ENCODE measurements at places on chromosomes 13 and 19.

GRCh38 chr19:47529018-47529742 lies 14.3 kb upstream of the NAPA start:
- no peak for DNase-seq

GRCh38 chr19:45037393-45038169 lies 1.3 kb upstream of the CLASRP start:
- no peak for DNase-seq

DNA sequence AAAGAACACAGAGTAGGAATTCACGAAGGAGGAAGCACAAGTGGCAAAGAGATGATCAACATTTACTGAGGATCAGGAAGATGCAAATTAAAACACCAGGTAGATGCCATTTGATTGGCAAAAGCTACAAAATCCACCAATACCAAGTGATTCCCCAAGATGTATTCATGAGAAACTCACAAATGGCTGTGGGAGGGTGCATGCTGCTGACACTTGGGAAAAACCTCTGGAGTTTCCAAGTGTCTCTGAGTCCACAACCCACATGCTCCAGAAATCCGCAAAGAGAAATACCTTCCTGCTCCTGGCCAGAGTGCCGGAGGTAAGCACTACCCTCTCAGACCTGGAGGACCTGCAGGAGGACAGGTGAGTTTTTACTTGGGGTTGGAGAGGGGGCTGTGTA lies 35.7 kb downstream of the ARRDC2 start:
- no peak for DNase-seq

DNA sequence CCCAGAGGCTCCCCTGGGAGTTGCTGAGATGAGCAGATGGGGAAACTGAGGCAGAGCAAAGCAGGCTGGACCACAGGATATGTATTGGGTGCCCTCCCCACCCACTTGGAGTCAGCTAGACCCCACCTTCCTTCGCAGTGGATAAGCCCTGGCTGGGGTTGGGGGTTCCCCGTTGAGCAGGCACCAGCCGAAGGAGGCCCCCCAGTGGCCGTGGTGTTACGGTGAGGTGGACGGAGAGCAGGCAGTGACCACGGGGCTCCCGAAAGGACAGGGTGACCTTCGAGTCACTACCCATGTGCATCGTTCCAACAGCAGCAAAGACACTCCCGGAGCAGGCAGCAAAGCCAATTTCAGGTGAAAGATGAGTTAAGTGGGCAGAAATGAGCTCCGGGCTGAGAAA lies 62.4 kb upstream of the ADGRE5 start:
- DNase-seq: no peak

DNA sequence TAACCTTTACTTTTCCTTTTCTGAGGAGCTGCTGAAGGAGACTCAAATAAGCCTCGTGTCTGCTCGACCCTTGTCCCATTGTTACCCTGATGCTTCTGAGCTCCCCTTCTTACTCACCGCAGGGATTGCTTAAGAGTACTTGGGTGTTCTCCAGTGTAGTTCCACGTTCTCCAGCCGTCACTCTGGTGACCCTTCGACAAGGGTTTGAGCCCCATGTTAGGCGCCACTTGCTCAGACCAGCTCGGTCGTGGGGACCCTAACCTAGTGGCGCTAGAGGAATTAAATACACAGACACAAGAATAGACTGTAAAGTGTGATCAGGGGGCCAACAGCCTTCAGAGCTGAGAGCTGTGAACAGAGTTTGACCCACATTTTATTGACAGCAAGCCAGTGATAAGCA lies 10.3 kb downstream of the ZNF480 start:
- DNase-seq: no peak

DNA sequence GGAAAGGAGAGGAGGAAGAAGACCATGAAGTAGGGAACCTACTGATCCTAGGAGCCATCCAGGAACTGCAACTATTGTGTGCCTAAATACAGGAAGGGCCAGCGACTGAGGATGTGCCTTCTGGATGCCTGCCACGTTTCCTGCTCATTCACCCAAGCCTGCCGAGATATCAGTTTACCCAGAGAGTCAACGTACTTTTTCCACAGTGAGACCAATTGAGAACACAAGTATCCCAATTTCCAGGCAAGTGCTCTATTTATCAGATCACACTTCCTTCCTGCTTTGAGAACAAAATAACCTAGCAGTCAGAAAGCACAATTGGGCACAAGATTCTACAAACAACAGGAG lies 122.4 kb downstream of the AKAP11 start:
- no peak for DNase-seq

GRCh38 chr19:51544038-51544437 lies 12.6 kb upstream of the SIGLEC6 start:
- DNase-seq: no peak
